ENCODE measurements at places on chromosomes 7 and 10.
A peak's percentile ranks its signal among the peaks of the same experiment; 100 is the strongest.

GRCh38 chr10:11050301-11051287, 32.9 kb downstream of the CELF2 start:
- no peak for DNase-seq

DNA sequence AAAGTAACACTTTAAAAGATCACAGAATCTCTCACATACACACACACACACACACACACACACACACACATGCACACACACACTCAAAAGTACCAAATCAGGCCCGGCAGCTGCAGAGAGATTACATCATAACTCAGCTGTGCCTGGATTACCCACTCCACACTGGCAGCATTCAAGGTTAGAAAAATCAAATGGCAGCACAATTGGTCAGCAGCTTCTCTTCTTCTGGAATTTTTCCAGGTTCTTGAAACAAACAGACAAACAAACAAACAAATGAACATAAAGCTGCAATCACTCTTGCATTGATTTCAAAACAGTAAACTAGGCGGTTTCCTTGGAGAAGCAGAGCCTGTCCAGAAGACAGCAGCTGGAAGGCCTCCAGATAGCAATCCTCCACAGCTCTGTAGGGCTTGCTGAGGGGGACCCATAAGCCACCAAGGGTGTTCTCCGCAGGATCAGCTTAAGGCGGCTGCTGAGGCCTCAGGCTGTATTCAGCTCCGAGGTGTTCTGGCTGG, 24.5 kb upstream of the FAM133B start:
- no peak for DNase-seq

DNA sequence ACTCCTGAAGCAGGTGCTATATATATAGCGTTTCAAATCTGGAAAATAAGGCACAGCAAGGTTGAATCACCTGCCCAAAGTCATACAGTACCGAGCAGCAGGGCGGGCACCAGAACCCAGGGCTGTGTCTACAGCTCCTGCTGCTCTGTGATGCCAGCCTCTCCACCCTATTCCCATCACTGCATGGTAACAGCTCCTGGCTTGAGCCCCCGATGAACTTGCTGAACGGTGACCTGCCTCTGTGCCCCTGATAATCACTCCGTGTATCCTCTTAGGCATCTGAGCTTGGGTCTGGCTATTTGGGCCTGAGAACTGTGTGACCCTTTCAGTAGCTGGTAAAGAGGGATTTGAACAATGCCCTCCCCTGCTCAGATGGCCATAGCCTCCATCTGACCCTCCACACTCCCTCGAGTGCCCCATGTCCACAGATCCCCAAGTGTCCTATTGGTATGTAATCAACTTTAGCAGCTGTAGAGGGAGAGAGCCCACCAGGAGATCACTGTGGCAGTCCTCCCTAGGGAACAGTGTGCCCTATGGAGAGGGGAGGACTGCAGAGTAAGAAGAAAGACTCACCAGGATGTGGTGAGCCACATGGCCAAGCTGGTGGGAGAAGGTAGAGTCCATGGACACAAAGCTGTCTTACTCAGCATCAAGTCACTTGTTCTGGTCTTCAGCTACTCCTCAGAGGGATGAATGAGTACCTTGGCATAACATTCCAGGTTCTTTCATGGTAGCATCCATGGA, 1.1 kb upstream of the ARHGAP22 start:
- no peak for DNase-seq

DNA sequence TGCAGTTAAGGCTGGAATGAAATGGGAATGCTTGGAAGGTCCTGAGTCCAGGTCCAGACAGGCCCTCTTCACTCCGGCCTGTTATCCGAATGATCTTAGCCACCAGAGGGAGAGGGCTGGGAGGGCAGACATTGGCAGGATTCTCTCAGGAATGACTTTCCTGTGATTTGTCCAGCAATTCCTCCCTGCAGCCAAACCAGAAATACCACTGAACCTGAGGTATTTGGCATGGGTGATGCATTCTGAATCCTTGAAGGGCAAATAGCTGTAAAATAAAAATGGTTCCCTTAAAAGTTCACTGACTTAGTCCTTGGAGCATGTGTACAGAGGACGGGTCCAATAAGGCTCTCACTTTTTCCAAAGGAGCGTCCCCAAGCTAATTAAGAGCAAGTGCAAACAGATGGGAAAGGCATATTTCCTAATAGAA, 77.5 kb upstream of the HABP2 start:
- DNase-seq = no peak

- DNase-seq = no peak
Observed at GRCh38 chr10:118259288-118259906, 82.7 kb downstream of the FAM204A start.

DNA sequence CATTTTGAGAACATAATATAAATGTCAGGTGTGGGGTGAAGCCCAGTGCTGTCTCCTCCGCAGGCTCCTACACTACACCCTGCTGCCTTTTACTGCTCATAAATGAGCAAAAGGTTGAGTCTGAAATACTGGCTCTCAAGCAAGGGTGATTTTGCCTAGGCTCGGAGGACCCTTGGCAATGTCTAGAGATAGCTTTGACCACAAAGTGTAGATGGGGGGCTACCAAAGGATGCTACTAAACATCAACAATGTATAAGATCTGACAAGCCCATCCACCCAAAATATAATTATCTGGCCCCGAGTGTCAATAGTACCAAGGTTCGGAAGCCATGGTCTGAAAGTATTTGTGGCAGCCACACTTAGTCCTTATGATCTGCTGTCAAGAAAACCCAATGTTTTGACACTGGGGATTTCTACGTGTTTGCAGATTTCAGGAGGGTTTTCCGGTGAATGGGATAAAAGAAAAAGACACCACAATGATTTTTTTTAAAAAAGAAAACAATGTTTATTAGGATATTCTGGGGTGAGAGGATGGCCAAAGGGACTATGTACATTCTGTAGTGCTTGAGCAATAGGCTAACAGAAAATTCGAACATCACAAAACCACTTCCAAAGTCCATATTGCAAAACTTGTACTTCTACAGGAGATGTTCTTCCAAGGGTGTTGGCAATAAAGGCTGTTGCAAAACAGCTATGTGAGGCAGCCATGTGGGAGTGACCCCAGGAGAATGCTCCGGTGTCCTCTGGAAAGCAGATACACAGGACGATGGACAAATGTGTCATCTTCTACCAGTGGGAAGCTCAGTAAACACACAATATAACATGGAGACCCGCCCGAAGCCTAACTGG, 216.3 kb downstream of the GFRA1 start:
- DNase-seq = no peak

DNA sequence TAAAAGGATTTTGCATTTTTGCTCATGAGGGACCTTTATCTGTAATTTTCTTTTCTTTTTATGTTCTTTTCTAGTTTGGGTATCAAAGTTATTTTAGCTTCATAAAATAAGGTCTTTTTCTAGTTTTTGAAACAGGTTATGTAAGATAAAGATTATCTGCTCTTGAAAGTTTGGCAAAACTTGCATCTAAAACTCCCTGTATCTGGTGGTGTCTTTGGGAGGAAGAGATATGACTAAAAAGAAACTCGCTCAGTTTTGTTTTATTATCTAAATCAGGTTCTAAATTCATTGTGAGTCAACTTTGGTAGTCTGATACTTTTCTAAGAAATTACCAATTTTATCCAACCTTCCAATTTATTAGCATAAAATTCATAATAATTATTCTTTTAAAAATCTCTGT, 55.1 kb downstream of the VCL start:
- no peak for DNase-seq

DNA sequence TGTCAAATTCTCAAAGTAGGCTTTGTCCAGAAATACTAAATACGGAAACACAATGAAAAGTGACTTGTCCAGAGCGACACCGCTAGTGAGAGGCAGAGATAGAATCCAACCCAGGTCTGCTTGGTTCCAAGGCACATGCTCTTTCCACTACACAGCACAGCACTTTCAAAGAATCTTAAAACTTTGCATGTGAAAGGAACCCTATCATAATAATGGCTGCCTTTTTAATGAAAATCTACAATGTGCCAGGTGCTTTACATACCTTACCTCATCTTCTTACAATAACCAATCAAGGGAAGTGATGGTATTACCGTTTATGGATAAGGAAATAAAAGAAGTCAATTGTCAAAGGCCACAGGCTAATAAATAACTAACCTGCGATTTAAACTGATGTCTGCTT, 2.6 kb downstream of the CHCHD3 start:
- DNase-seq = no peak

DNA sequence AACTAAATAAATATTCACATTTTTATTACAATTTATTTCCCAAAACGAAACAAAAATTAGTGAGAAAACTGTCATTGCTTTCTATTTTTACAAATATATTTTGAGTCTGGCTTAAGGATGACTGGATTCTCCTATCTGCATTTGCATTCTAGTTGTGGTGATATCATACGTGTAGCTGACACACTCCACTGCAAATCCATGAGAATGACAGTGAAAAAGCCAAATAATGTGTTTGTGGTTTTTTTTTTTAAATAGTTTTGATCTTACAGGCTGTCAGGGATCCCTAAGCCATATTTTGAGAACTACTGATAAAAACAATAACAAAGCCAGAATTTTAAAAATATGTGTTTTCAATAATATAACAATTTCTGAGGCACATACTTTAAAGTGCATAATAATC, 5.8 kb upstream of the STAMBPL1 start:
- DNase-seq = no peak

DNA sequence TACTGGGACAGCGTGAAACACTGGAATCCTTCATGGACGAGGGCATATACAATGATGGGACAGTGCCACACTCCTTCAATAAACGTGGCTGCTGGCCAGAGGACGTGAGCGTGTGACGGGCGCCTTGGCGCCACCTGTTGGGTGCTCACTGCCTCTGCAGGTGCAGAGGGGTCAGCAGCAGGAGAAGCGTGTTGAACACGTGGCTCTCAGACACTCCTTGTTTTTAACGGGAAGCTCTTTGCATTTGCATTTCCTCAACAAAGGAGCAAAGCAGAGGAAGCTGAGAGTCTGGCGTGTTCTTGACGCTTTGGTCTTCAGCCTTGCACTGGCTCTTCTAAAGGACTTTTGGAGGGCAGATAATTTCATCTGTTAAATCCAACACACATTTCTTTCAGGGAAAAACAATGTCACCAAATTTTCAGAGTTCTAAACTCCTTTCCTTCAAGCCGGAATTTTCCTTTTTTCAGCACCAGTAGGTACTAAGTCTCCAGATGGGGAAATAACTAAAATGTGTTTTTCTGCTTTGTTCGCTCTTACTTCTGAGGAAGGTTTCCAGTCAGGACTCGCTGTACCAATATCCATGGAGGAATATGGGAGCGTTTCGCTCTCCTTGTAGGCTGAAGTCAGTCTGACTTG, 2.9 kb upstream of the GET4 start:
- peak; percentile 43 for DNase-seq

- no peak for DNase-seq
Observed at GRCh38 chr7:83289419-83289993, 126.8 kb upstream of the PCLO start.

DNA sequence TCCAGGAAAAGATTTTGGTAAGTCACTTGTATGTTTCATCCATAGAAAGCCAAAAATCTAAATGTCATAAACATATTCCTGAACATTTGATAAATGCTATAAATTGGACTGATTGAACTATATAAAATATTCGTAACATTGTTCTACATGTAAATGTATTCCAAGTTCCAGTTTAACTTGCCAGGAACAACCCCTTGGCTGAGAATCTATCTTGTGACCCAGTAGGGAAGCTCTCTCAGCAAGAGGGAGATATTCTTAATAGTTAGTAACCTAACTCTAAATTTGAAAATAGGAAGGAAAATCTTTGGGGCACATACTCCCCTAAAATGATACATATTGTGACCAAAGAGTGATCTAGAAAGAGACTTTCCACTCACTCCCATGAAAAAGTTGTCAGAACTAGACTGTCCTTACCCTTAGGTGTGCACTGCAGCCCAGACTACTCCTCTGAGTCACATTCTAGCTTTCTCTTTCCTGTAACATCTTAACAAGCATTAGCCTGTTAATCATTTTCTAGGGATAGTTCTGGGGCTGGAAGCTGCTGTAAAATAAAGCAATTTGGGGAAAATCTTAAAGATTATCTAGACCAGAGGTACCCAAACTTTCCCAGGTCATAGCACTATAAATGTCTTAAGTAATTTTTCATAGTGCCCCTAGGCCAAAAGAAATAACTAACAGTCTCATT, 73.7 kb upstream of the SKAP2 start:
- DNase-seq = no peak

- no peak for DNase-seq
Observed at GRCh38 chr7:66182920-66183319, 22.2 kb upstream of the TPST1 start.

DNA sequence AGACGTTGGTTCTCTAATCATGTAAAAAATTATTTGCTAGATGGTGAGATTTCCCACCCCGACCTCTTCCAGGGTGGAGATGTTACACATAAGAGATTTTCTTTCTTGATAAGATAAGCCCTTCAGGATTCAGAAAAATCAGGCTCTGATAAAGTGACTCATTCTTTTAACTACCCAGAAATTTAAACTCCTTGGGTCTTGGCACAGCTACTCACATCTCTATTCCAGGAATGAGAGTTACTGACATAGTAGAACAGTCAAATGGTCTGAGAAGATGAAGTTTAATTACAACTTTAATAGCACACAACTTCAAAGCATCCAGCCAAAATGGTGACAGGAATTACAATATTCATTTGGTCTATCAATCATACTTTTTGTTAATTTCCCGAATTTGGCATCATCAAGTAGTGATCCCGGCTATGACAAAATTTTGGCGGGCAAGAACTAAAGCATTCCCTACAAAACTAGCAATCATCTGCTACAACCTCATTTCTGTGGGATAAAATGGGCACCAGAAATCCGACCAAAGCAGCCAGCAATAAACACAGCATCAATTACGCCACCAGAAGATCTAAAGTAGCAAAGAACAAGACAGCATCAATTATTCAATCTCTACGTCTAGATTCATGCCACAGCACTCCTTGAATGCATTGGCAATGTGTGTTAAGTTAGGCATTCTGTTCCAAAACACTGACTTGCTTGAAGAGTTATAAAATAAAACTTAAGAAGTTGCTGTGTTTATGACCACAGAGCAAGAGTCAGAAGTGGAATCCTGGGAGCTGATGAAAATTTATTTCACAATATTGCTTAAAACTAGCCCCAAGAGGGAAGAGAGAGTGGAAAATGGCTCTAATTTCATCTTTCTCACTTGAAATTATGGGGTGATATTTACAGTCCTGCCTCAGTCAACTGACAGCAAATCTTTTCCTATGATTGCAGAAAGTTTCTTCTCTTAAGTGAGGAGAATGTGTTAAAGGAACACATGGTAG, 565.7 kb upstream of the ANKRD30A start:
- no peak for DNase-seq

DNA sequence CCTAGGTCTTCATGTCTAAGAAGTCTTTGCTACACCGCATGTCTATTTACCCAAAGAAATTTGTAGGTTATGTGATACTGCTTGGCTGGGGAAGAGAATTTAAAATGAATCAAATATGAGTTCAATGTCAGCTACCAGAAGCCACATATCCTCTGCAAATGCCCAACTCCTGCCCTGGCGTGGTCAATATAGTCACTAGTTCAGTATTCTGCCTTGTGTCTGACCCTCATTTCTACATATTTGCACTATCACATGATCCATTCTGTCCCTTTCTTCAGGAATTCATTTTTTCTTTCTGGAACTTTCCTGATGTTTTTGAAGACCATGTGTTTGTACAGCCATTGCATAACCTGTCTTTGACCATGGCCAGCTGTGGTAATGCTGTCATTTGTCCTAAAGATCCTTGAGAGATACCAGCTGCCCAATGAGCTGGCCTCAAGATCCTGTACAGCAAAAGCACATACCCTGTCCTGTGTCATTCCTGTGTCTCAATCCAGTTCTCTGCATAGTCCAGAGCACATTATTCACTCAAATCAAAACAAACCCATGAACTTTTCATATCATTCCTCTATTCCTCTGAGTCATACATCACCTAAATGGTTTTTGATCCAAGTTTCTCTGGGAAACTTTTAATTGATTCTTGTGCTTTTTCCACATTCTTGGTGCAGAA, 524.5 kb downstream of the PARD3 start:
- DNase-seq = no peak

- no peak for DNase-seq
Observed at GRCh38 chr7:51366930-51367613, 50.5 kb upstream of the COBL start.
